ENCODE measurements at places on chromosomes 1 and 21. TPM values are rescaled to one million over a fixed set of nuclear protein-coding genes. Genes with fewer than 3 reads are reported as not detected.

The CACHD1 gene
- total RNA-seq = 24.0 TPM

The GBP6 gene
- total RNA-seq = not detected

The FHAD1 gene
- total RNA-seq = not detected

The HES3 gene
- total RNA-seq = not detected

The VHLL gene
- total RNA-seq = not detected

The KCND3 gene
- total RNA-seq = 10.9 TPM

The ILDR2 gene
- 6.1 TPM for total RNA-seq

The ZNF697 gene
- 7.9 TPM for total RNA-seq

The NUDT4B gene
- 29.6 TPM for total RNA-seq

The FALEC gene
- not detected for total RNA-seq

The BEST4 gene
- not detected for total RNA-seq

The CCDC17 gene
- 8.4 TPM for total RNA-seq

The PLXNA2 gene
- total RNA-seq = 67.9 TPM

The CACNA1S gene
- not detected for total RNA-seq
